ENCODE measurements at places on chromosomes 11 and 22.

DNA sequence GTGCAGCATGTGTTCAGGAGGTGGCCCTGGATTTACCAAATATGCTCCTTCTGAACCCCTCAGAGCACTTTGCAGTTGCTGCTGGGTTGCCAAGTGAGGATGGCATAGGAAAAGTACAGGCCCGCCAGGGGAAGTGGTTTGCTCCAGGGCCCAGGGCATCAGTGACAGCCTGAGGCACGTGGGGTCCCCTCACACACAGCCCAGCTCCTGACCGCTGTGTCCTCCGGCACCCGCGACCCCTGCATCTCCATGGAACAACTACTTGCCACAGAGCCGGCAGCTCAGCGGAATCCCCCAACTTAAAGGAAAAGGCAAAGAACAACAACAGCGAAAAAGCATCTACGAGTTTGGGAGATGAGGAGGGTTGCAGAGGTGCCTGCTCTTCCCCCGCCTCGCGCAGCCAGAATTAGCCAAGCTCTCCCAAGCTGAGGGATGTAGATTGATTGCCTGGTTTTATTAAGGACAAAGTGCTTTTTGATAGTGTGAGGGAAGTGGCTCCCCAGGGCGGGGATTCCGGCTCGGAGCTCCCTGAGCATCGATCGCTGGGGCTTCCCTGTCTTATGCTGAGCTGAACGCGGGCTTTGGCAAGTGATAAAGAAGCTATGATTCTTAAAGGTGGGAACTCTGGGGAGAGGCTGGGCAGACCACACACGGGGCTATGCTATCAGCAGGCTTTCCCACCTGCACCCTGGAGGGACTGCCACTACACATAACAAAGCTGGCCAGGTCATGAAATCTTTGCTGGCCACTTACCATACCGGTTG, 174.5 kb downstream of the CEP164 start:
- no peak for DNase-seq

- no peak for DNase-seq
Measured at GRCh38 chr11:9752091-9752490, 88.2 kb downstream of the SWAP70 start.

DNA sequence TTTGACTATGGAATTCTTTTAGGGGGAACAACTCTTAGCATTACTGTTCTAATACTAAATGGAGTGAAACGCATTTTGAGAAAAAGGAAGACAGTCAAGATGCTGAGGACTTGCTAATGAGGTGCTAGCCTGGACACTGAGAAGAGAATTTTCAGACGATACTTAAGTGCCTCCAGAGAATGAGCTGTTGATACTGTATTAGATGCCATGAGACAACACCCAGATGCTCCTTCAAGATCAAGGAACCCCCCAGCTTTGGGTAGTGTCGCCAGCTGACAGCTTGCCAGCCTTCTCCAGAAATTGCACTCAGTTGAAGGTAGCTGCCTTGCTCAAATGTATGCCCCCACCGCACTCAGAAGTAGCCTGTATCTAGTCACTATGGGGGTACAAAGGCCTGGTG, 52.5 kb upstream of the SLC36A4 start:
- no peak for DNase-seq

- no peak for DNase-seq
Measured at GRCh38 chr11:58742140-58742539, 10.4 kb upstream of the GLYAT start.

DNA sequence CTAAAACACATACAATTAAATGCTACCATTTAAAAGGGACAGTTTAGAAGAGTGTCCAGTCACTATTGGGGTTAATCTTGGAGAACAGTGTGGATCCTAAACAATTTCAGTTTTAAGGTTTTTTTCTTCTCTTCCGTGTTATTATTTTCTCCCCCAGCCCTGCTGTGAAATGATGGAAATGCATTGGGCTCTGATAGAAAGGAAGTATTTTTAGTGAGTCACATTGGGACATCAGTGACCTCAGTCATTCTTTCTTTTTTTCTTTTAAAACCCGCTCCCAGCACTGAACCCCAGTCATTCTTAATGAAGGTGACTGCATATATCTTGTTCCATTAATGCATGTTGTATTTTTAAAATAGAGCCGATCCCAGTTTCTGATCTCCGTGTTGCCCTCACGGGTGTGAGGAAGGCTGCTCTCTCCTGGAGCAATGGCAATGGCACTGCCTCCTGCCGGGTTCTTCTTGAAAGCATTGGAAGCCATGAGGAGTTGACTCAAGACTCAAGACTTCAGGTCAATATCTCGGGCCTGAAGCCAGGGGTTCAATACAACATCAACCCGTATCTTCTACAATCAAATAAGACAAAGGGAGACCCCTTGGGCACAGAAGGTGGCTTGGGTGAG, 93.2 kb upstream of the OR4B1 start:
- no peak for DNase-seq

DNA sequence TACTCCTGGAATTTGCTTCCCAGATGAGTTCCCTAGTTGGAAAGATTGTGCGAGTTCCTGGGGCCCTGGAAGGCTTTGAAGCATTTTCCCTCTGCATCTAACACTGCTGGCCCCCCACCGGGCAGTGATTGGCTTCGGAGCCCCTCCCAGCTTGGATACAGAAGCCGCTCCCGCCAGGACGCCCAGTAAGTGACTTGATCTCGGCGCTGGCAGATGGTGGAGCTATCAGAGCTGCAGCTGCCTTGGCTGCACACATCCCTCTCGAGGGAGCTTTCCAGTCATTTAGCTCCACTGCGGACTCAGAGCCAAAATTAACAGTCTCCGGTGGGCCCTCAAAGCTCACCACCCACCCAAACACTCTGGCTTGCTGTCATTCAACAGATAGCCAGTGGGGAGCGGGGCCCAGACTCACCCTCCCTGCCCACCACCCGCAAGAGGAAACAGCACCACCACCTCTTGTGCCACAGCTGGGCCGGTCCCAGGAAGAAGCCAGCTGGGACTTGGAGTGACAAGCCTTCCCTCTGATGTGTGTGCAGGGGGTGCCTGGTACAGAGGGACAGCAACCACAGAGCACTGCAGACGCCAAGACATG, 162.3 kb downstream of the TRIM29 start:
- no peak for DNase-seq

GRCh38 chr11:128069665-128070064, 517.7 kb downstream of the ETS1 start:
- no peak for DNase-seq

GRCh38 chr11:2530131-2530854, 85.5 kb downstream of the KCNQ1 start:
- no peak for DNase-seq

DNA sequence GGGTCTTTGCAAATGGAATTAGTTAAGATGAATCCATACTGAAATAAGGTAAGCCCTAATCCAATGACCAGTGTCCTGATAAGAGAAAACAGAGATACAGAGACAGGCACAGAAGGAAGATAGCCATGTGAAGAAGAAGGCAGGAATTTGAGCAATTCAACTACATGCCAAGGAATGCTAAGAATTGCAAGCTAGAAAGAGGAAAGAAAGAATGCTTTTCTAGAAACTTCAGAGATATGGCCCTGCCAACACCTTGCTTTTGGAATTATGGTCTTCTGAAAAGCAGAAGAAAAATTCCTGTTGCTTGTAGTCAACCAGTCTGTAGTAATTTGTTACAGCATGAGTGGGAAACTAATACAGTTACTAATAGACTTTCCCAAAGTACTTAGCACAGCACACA, 111.3 kb downstream of the SLC17A6 start:
- no peak for DNase-seq

DNA sequence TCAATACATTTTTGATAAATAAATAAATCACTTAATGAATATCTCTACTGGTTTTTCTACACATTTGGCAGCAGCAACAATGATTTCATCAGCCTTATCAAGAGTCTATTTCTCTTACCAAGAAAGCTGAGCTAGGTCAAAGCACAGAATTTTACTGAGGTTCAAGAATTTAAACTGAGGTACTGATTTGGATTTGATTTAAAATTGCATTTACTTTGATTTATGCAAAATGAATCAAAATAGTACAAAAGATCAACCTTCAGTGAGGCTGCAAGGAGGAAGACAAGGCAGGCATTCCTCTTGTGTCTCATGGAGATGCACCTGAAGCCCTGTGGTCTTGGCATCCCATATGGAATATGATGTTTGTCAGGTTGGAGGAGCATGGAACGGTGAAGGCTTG, 15.5 kb upstream of the EP300 start:
- no peak for DNase-seq

DNA sequence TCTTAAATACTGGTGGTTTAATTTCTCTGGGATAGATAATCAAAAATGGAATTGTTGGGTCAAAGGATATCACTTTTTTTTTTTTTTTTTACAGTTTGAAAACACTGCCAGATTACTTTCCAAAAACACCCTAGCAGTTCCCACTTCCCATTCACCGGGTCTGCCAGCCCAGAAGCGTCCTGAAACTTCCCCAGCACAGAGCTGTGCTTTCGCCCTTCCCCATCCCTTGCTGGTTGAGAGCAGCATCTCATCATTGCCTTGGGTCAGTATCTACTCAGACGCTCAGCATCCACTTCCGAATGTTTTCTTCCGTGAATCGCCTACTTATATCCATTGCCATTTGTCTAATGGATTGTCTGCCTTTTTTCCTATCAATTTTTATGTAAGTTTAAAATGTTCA, 5.5 kb downstream of the CERK start:
- DNase-seq: no peak

DNA sequence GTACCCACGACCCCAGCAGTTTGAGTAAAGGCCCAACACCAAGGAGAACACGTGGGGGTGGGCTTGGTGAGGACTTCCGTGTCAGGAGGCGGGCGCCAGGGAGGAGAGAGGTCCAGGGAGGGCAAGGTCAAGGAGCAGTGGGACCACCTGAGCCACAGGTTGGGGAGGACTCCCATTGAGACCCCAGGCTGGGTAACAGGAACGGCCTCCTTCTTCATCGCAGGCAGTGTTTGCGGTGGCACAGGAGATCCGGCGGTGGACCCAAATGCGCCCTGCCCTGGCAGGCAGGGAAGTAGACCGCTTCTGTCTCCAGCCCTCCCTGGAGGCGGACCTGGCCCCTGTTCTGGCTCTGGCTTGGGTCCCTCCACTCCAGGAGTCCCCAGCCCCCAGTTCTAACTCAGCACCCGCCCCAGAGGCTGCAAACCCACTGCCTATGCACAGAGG, 5.9 kb upstream of the TBX1 start:
- DNase-seq: no peak

GRCh38 chr11:35402751-35403660, 16.4 kb downstream of the SLC1A2 start:
- DNase-seq: no peak
